ENCODE measurements at places on chromosomes 12 and 14. TPM values are rescaled to one million over a fixed set of nuclear protein-coding genes. Genes with fewer than 3 reads are reported as not detected.

DNA sequence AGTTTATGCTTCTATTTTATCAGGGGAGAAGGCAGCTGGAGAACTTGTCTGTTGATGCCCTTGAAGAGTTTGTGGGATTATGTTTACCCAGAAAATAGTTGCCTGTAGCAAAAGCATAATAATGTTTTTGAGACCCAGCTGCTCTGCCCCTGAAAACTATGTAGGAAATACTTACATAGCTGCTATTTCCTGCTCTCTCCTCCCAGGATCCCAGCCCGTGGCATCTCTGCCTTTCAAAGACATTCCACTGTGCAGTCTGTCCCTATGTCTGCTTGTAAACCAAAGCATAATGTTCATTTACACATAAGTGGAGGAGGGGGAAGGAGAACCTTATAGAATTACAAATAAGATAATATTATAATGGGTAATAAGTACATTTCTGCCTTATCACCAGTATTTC, 198.7 kb downstream of the SYT1 start:
- DNase-seq: peak; percentile 59

GRCh38 chr12:53985994-53986685, 1.2 kb downstream of the HOXC10 start:
- peak; percentile 67 for DNase-seq

DNA sequence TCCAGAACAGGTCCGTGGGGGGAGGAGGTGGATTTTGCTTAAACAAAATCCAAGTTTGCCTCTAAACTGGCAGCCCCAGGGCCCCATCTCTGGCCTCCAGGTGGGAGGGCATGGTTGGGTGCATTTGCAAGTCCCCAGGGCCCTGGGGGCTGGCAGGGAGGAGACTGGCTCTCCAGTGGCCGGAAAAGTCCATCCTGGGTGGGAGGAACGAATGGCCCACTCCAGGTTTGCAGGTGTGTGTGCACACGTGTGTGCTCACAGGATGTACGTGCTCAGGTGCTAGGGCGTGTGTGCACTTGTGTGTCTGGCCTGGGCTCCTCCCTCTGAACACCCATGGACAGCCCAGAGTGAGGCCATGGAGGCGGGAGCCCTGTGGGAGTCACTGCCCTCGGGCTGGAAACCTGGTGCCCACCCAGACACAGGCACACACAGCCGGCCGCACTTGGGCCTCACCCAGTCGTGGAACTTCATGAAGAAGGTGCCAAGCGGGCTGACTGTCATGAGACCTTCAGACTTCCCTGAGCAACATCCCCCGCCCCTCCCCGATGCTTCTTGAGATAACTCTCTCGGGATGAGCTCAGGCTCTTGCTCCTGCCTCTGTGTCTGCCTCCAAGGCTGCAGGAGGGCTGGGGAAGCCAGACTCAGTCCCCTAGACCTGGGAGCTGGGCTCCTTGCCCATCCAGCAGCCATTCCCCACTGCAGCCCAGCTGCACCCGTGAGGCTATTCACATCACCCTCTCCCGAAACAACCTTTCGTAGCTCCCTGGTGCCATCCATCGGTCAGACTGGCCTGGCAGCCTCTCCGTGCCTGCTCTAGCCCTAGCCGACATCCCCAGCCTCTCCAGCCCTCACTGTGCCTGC, 9.4 kb downstream of the AHNAK2 start:
- no peak for DNase-seq

GRCh38 chr14:23559010-23559925, 3.2 kb downstream of the THTPA start:
- DNase-seq: peak; percentile 93

DNA sequence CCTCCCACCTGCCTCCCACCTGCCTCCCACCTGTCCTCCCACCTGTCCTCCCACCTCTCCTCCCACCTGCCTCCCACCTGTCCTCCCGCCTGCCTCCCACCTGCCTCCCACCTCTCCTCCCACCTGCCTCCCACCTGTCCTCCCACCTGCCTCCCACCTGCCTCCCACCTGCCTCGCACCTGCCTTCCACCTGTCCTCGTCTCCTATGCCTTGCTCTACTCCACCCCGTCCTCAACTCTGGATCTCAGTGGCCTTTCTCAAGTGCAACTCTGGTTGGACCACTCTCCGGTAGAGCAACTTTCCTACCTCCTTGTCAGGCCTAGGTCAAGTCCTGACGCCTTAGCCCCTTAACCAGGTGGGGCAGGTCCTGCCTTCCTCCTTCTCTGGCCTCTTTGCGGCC, 29.3 kb upstream of the PEX5 start:
- DNase-seq: no peak

FLVCR2 gene
- 3.3 TPM for total RNA-seq
